ENCODE measurements at places on chromosomes 4 and X.

DNA sequence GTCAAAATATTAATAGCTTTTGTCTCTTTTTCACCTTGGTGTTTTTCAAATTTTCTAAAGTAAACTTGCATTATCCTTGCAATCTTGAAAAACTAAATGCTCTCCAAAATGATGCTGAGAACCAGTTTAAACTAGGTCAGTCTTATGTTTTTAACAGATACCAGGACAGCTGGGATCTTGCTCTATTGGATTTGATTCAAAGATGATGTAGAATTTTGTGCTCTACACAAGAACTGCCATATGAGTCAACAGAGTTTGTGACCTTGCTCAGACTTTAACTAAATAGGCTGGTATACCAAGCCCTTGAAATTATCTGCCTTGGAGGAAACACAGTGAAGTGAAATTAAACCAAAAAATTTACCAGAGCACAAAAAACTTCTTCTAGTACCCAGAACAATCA is 991.1 kb downstream of the STPG2 start:
- DNase-seq = no peak

GRCh38 chrX:70352496-70352895 is 62.6 kb downstream of the KIF4A start:
- no peak for DNase-seq

DNA sequence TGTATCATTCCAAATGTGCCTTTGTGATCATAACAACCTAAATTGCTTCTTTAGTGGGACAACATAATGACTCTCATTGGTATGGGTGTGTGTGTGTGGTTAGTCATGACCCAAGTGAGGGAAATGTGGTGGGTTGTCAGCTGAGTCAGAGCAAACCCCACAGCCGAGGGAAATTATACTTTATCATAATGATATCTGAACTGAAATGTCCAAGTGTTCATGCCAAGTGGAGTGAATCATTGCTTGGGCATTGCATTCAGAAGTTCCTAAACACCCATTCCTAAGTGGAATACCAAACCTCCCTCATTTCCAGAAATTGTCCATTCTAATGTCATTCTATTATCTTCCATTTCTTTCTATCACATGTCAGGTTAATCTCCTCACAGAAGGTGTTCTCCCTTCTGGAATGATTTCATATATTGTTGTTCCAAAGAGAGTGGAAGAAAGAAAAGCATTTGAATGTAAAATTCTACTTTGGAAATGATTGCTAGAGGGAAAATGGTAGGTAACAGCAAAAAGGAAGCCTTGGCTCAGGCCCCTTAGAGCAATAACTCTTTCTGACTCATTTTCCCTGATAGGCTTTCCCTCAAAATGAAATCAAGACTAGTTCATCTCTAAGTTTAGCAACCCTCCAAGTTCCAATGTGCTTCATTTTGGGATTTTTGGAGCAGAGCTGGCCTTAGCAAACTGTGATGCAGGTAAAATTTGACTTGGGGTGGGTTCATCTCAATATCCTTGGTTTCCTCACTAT is 230.7 kb upstream of the KCNIP4 start:
- no peak for DNase-seq

DNA sequence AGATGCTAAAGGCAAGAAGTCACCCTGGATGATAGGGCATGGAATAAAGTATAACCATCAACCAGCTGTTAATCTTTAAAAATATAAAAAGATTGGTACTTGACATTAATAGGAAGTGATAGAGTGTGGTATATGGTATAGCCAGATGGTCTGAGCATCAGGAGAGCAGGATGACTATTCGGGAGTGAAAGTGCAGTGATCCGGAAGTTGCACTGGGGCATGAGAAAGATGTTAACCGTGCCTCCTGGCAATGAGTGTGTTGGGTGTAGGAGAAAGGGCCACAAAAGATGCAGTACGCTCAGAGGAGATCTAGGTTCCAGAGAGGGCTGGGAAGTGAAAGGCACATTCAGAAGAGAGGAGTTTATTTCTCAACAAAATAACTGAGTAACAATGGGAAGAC is 65.0 kb downstream of the TSPAN7 start:
- DNase-seq = no peak

GRCh38 chrX:24380262-24381187 is 20.1 kb downstream of the SUPT20HL1 start:
- no peak for DNase-seq

DNA sequence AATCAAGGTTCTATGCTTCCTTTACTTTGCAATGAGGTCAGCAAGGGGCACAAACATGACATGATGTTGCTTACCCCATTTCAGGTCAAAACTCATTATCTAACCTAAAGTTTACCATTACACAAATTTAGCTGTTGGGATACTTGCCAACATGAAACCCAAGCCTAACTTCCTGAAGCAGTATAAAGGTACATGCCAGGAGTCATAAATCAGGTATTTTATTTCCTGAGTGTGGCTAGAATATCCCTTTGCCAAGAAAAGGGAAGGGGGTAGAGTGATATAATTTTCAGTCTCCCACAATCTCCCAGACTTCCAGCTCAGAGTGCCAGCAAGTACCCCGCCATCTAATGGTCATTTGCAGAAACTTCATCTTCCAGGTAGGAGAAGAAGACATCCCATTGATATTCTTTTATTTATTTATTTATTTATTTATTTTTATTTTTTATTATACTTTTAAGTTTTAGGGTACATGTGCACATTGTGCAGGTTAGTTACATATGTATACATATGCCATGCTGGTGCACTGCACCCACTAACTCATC is 136.6 kb downstream of the NEXMIF start:
- DNase-seq = no peak

GRCh38 chr4:6137027-6137746 is 63.2 kb downstream of the JAKMIP1 start:
- no peak for DNase-seq

GRCh38 chr4:56692576-56692975 is 11.5 kb upstream of the HOPX start:
- no peak for DNase-seq

DNA sequence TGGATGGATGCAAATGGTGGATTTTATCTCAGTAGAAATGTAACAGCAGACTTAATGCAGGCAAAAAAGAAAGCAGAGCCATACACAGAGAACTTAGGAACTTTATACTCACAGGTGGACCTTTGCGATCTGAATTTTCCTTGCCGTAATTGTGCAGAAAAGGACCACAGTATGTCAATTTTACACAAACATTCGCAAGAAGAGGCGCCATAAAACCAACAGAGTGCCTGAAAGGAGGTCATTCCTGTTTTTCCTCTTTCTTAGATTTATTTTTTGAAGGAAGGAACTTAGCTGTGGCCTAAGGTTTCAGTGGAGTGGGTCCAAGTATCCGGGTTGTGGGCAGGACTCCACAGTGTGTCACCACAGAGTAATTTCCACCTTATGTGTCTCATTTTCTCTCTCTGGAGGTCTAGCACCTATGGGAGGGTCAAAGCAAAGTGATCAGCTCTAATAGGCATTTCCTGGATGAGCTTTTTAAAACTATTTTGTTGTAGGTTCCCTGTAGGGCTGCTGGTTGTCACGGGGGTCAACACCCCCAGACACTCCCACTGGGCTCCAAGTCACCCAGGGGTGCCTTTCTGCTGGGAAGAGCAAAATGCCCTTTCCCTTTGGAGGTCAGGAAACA is 24.7 kb upstream of the PBDC1 start:
- no peak for DNase-seq

- no peak for DNase-seq
Observed at GRCh38 chrX:8939322-8939721, 94.6 kb downstream of the FAM9B start.

- no peak for DNase-seq
Observed at GRCh38 chrX:69501429-69501828, 2.7 kb upstream of the NALF2 start.

GRCh38 chrX:44061968-44062614 is 88.9 kb upstream of the NDP start:
- no peak for DNase-seq

DNA sequence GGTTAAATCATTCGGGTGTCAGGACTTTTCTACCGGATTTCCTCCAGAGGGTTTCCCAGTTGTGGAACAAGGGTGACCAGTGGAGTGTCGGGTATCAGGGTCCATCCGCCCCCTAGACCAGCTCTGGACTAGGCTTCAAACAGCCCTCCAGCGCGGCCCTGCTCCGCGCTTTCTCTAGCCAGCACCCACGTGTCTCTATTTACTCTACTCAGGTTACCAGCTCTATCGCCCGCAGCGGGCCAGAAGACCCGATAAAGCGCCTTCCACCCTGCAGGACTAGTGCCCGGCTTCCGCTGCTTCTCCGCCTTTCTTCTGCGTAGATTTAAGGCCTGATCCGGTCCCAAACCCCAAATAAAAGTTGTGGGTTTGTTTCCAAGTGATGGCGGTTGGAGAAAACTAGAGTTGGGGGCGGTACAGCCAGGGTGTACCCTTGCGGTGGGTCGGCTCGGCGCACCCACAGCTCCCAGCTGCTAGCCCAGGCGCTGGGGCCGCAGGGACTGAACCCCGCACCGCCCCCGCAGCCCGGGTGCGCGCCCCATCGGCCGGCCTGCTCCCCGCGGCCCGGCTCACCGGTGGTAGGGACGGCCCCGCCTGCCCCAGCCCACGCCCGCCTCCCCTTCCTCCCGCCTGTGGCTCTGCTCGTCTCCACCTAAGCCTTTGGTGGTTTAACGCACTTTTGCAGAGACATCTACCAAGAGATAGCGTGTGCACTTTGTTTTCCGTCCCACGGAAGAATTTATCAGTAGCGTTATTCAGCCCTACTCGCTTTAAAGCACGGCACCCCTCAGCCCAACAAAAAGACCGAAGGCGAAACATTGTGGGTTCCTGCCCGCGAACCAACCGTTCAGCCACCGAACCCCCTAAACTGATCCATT is 2.1 kb downstream of the LEF1 start:
- no peak for DNase-seq

DNA sequence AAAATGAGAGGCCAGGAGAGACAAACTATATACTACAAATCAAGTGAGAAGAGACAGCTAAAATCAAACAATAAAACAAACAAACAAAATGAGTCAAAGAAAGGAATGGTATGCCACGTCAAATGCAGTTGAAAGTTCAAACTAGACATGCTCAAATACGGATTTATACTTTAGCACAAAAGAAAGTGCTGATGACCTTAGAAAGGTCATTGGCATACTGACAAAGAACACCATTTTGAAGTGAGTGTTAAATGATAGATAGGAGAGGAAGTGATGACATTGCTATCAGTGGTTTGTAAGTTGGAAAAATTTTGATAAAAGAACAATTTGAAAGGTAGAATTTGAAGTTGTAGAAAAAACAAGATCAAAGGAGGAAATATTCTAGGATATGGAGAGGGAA is 55.3 kb downstream of the TECRL start:
- DNase-seq = no peak

GRCh38 chrX:17656556-17656955 is 80.7 kb upstream of the SCML1 start:
- DNase-seq = no peak

- no peak for DNase-seq
Observed at GRCh38 chrX:147699061-147699460, 212.7 kb upstream of the FMR1 start.

- no peak for DNase-seq
Observed at GRCh38 chrX:38327775-38328081, 419 bp upstream of the RPGR start.

DNA sequence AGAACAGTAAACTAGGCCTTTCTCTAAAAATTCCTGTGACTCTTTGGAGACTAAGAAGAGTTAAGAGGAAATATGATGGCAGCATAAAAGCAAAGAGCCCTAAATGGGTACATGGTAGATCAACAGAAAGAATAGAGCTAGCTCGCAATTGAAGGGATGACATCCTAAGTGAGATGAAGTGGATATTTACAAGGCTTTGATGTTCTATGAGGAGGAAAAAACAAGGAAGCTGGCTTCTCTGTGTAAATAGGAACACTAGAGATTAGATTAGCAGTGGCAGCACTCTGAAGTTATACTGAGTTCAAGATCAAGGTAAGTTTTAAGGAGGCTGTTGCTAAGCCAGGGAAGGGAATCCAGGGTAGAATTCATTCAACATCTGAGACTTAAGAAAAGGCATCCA is 73.1 kb upstream of the MBNL3 start:
- no peak for DNase-seq

- DNase-seq = no peak
Observed at GRCh38 chr4:2768921-2769336, 12.8 kb upstream of the TNIP2 start.

DNA sequence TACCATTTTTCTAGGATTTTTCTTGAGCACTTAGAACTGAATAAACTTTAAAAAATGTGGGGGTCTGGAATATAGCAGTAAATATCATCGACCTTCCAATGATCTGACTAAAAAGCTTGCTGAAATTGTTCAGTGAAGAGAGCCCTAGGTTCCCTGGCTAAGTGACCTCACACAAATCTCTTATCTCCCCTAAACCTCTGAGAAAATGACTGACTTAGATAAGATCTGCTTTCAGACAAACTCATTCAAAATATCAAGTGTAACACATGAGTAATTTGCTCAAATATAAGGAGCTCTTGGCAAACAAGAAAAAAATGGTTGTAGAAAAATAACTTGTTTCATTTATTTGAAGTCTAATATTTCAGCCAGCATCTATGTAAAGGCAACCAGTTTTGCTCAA is 441.7 kb upstream of the SLIT2 start:
- DNase-seq = no peak

Measured in NCI-H187 (cell line).